ENCODE measurements at places on chromosomes 5 and 9.

- DNase-seq: no peak
Measured at GRCh38 chr9:88230612-88231011, 92.3 kb upstream of the SPATA31C2 start.

GRCh38 chr9:101467690-101468089, 32.1 kb upstream of the ALDOB start:
- no peak for DNase-seq

DNA sequence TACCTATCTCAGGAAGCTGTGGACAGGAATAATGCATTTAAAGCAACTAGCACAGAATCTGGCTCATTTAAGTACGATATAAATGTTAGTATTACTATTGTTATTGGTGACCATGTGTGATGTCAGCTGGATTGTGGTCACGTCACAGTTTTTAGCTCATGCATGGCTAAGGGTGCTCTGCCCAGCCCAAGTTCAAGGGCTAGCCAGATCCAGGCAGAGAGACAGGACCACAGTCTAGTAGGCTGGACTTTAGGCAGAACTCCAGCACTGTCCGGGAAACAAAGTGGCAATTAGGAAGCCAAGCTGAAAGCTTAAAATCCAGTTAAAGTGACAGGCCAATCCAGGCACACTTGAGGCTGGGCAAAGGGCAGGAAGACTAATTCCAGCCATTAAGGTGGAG, 273.6 kb downstream of the ADAMTSL1 start:
- DNase-seq: no peak

GRCh38 chr5:91135475-91136248, 247.5 kb downstream of the ARRDC3 start:
- no peak for DNase-seq

GRCh38 chr5:120697147-120697546, 233.0 kb downstream of the PRR16 start:
- no peak for DNase-seq

DNA sequence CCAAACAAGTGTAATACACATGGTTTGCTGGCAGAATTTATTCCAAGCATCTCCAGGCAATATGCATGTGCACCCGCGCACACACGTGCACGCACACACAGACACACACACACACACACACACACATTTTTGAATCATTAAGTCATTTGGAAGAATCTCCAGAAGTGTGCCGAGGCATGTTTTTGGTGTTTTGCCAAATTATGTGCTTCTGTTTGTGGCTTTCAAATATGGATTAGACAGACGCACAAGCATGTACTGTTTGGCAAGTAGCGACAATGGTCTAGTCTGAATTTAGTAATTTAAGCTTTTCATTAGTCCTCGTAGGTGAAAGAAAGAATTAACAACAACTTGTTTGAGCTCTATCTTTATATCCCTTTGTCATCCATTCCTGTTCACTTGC, 36.7 kb downstream of the NFIB start:
- DNase-seq: peak; percentile 39

- DNase-seq: no peak
Measured at GRCh38 chr5:14472986-14473567, 108.5 kb upstream of the OTULINL start.

DNA sequence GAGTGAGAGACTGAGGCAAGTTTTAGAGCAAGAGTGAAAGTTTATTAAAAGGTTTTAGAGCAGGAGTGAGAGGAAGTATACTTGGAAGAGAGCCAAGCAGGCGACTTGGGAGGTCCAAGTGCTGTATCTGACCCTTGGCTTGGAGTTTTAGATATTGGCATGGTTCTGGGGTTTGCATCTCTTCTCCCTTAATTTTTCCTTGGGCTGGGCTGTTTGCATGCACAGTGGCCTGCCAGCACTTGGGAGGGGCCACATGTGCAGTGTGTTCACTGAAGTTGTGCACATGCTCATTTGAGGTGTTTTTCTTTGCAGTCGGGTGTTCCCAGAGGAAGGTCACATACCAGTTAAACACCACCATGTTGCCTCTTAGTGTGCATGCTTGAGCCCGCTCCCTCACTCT, 464.1 kb downstream of the DMRT2 start:
- no peak for DNase-seq

DNA sequence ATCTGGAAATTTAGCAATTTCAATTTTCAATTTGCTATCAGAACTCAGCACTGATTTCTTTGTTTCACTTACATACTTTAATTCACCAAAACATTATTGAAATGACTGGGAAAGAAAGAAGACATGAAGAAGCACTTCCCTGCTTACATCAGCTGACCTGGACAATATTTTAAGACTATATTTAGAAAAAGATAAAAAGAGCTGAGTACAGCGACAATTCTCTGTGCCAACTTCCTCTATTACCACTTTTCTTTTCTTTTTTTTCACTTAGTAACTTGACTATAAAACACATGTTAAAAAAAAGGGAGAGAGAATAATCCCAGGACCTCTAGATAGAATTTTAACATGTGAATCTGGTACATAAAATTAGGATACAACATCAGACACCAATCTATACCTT, 35.6 kb downstream of the MEF2C start:
- no peak for DNase-seq

GRCh38 chr5:32329395-32329834, 16.7 kb upstream of the MTMR12 start:
- DNase-seq: peak; percentile 87

Measured in G401 (cell line).